ENCODE measurements at places on chromosomes 11 and 22. TPM values are rescaled to one million over a fixed set of nuclear protein-coding genes. Genes with fewer than 3 reads are reported as not detected.

Gene GGTLC2
- total RNA-seq: not detected

Gene YPEL4
- 0.35 TPM for total RNA-seq

Gene OR2AG2
- total RNA-seq: not detected

Gene CEND1
- 2.1 TPM for total RNA-seq

Gene OR10D3
- total RNA-seq: not detected

Gene KBTBD4
- total RNA-seq: 19.8 TPM

Gene PTPRCAP
- total RNA-seq: 0.34 TPM

Gene LAMTOR1
- total RNA-seq: 159 TPM

Data from A549 treated with AZD2906 at 1 μM for 4 hours (cell line).